ENCODE measurements at places on chromosomes 4 and X. TPM values are rescaled to one million over a fixed set of nuclear protein-coding genes. Genes with fewer than 3 reads are reported as not detected.
A peak's percentile ranks its signal among the peaks of the same experiment; 100 is the strongest.

- DNase-seq: no peak
These were observed 300.1 kb upstream of the SLC7A11 start for GRCh38 chr4:138542191-138542776.

ZAR1 gene
- total RNA-seq: not detected

- DNase-seq: no peak
These were observed 7.3 kb upstream of the NSG1 start for GRCh38 chr4:4379540-4380087.

PGM2 gene
- 20.1 TPM for total RNA-seq

CXCL3 gene
- total RNA-seq: 2.0 TPM

GRCh38 chr4:108483650-108484049 lies 136.7 kb upstream of the RPL34 start:
- no peak for DNase-seq

DNA sequence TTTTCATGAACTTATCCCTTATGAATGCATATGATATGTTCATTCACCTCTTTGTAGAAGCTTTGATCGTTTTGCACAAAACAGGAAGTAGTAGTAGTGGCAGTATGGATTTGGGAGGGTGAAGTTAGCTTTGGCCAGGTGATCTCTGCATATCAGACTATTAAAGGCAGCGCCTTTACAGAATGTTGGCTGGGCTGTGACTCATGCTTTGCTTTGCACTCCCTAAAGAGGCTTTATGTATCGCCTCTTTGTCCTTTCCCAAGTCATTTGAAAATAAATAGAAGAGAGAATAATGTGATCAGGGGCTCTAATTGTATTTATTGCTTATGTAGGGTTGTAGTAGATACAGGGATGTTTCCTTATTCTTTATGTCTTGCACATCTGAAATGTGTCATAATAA lies 50.4 kb downstream of the SHROOM3 start:
- DNase-seq: peak; percentile 40

MAGEA11 gene
- total RNA-seq: not detected

ETDB gene
- not detected for total RNA-seq

MAGEA12 gene
- total RNA-seq: not detected

GRCh38 chrX:107713203-107713542 lies 62.4 kb downstream of the TSC22D3 start:
- DNase-seq: no peak

- peak; percentile 45 for DNase-seq
These were observed 145.4 kb upstream of the HUWE1 start for GRCh38 chrX:53831662-53832635.

DNA sequence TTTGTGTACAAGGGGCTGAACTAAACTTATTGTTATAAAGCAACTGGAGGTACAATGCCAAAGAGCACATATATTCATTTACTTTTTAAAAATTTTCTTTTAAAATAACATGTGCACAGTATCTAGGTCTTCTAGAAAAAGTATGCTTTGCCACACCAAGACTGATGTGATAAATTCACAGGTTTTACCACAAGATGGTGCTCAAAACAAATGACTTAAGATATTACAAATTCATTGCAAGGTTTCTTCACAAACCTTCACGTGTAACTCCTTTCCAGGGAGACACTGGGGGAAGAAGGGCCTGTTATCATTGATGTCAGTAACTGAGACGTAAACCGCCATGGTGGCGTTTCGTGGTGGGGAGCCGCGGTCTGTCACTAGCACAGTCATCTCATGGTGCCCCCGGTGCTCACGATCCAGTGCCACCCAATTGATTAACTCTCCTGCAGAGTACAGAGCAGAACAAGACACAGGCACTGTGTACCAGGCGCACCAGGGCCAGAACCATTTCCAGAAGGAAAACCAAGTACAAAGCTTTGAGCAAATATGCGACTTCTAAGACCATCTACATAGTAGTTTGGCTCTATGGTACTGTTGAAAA lies 162.2 kb downstream of the DCHS2 start:
- peak; percentile 40 for DNase-seq

DAPP1 gene
- total RNA-seq: not detected

GRCh38 chr4:177562859-177563258 lies 120.6 kb upstream of the AGA start:
- no peak for DNase-seq

GRCh38 chrX:18755651-18756050 lies 48.2 kb downstream of the PPEF1 start:
- no peak for DNase-seq

DNA sequence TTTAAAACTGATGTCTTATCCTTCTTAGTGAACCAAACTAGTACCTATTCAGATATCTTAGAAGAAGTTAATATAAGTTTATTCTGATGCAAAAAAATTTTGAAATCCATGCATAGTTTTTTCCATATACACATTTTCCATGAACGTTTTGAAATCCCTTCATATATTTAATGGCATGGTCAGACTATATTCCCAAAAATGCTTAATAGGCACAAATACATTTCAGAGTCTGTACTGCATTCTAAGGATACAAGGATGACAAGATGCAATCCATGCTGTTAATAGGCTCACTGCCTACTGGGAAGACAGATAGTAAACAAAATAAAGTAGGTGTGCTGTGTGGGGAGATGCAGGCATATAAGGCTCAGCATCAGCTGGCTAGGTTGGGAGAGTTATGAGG lies 33.2 kb downstream of the PROM1 start:
- no peak for DNase-seq

GRCh38 chrX:9320940-9321339 lies 143.9 kb upstream of the TBL1X start:
- DNase-seq: peak; percentile 9

DNA sequence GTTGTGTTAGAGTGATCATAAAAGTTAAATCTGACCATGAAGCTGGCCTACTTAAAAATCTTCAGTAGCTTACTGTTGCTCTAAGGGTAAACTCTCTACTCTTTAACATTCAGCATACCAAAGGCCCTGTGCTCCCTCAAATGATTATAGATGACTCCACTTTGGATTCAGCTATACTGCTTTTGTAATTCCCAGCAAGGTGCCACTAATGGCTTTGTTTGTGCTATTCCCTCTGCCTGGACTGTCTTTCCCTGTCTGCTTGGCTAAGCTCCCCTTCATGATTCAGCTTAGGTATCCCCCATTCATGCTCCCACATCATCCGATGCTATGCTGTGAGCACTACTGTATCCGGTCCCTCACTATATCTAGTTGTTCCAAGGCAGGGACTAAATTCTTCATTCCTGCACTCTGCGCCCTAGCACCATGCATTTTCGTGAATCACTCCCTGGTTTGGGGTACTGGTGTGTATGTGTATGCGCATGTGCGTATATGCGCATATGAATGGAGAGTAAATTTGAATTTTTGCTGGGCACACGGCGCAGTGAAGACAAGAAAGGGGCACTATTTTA lies 453 bp upstream of the PBDC1 start:
- DNase-seq: peak; percentile 60

DNA sequence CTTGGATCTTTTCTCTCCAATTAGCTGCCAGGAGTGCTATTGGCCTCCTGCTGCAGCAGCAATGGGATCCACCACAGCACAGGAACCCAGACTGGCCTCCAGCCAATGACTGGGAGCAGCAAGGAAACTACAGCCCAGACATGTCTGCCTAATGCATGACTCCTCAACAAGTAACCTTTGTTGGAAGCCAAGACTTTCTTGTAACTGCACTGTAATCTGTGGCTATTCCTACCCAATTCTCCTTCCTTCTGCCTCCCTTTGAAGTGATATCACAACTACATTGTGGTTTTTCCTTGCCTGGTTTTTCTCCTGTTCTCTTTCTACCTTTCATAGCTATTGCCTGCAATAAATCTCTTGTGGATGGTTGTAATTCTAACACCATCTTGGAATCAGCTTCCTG lies 39.8 kb downstream of the SNCA start:
- no peak for DNase-seq

DNA sequence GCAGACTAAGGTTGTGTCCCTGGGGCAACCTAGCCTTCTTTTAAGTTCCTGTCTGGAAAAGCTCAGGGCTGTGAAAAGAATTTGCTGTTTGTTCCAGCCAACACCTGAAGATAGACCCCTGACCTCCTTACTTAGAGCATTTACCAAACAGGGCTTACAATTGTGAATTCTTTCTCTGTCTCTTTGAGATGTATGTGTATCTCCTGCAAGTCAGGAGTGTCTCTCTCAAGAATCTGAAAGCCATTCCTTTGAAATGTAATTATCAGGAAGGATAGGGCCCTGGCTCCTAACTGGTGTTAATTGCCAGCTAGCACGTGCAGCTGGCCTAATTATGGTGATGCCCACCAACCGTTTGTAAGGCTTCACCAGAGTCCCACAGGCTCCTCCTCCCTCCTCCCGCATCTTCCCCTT lies 18.2 kb downstream of the CCNG2 start:
- peak; percentile 92 for DNase-seq

DNA sequence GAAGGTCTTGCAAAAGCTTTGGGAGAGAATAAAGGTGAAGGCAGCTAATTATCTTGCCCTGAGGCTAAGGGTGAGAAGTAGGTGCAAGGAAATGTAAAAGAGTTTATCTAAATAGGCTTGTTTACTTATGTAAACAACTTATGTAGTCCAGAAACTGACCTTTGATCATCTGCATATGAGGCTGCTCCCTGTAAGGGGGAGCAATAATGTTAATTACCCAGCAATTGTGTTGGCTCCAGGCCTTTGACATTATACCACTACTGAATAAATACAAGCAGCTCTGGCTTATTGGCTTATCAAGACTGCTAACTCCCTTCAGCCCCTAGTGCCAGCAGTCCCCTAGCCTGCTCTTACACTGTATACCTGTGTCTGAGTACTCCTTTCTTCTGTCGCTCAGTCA lies 303.7 kb upstream of the GNPDA2 start:
- DNase-seq: no peak

GRCh38 chr4:18138076-18138665 lies 116.6 kb upstream of the LCORL start:
- DNase-seq: no peak

- no peak for DNase-seq
These were observed 75.0 kb upstream of the IL2 start for GRCh38 chr4:122531514-122531913.

PABPC4L gene
- 1.6 TPM for total RNA-seq

DNA sequence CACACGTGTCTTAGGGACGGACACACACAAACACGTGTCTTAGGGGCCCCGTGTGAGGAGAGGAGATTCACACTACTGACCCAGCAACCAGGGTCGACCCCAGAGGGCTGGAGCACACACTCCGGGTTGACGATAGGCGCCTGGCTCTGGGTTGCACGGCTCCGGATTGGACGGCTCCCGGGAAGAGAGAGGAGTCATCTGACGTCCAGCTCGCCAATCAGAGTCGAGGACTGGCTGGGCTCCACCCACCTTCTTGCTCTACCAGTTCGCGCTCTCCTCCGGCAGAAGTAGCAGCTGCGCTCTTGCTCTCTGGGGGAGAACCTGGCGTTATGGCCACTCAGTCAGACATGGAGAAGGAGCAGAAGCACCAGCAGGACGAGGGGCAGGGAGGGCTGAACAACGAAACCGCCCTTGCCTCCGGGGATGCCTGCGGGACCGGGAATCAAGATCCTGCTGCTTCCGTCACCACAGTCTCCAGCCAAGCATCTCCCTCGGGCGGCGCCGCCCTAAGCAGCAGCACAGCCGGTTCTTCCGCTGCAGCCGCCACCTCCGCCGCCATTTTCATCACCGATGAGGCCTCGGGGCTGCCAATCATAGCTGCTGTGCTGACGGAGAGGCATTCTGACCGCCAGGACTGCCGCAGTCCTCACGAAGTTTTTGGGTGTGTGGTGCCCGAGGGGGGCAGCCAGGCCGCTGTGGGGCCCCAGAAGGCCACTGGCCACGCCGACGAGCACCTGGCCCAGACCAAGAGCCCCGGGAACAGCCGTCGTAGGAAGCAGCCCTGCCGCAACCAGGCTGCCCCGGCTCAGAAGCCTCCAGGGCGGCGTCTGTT lies 74.3 kb downstream of the NUDT10 start:
- no peak for DNase-seq

- peak; percentile 65 for DNase-seq
These were observed 385 bp downstream of the DCLK2 start for GRCh38 chr4:150078579-150079080.

- peak; percentile 92 for DNase-seq
These were observed 1.3 kb upstream of the FAT4 start for GRCh38 chr4:125313497-125313896.

FGG gene
- not detected for total RNA-seq

All from neural progenitor cell (in vitro differentiated cells).